ENCODE measurements at places on chromosomes 2 and 18.

GRCh38 chr2:231795525-231796327 lies 9.5 kb downstream of the COPS7B start:
- no peak for DNase-seq

DNA sequence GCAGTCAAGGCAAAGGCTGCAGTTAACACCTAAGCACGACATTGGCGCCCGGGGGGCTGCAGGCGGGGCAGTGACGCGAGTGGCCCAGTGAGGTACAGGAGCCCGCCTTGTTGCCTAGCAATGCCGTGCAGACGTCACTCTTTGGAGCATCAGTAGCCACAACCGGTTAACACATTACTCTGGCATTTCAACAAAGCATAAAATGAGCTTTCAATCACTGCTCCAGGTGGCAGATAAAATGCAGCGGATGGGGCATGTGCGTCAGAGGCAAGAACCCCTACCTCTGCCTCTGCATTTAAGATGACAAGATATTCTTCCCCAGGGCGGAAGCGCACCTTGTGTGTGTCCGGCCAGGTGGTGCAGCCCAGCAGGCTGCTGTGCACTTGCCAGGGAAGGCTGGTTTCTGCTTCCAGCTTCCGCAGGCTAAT lies 139.4 kb downstream of the MTCL1 start:
- no peak for DNase-seq

DNA sequence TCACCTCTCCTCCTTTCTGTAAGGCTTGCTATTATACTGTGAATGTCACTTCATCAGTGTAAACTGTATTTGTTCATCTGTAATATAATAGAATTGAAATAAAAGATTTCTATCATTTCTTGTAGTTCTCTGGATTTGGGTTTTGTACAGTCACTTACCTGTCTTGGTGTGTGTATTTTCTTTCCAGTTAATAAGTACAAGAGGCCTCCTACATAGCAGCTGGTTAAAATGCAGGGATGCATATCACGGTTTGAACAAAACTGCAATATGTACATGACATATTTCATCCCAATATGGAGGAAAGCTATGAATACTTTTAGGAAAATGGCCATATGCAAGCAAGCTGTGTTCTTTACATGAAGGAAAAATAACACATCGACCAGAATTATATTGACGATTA lies 5.4 kb upstream of the STAT1 start:
- DNase-seq = no peak

GRCh38 chr2:217645896-217646295 lies 356.9 kb downstream of the TNS1 start:
- DNase-seq = no peak

All from activated CD4-positive, alpha-beta T cell treated with anti-CD3 and anti-CD28 coated beads, Interleukin-10, Interleukin-2, amounts not matched to agents 100 ng/mL and 50 ng/mL, durations not matched to agents 16 hours and 8 hours (primary cell).